SW 1271 (cell line): ENCODE measurements at places on chromosomes 1 and 21.

- DNase-seq = no peak
Observed at GRCh38 chr1:42837709-42838108, 8.7 kb upstream of the ZNF691 start.

GRCh38 chr21:31675960-31676359 lies 16.5 kb downstream of the SOD1 start:
- DNase-seq = no peak

GRCh38 chr1:84502927-84503326 lies 3.3 kb upstream of the SPATA1 start:
- no peak for DNase-seq

DNA sequence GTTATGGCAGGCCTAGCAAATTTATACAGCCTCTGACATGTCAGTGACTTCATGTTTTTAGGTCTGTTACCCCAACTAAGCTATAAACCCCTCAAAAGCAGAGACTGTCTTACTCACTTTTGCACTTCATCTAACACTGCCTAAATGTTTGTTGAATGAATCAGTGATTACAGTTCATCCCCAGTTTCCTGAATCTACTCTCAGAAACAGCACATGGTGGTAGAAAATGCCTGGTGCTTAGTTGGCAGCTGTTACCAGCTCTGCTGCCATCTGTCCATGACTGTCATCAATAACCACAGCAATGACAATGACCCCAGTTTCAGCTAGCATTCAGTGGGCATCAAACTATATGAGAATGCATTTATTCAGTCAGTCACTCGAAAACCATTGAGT lies 110.5 kb upstream of the SERBP1 start:
- no peak for DNase-seq

DNA sequence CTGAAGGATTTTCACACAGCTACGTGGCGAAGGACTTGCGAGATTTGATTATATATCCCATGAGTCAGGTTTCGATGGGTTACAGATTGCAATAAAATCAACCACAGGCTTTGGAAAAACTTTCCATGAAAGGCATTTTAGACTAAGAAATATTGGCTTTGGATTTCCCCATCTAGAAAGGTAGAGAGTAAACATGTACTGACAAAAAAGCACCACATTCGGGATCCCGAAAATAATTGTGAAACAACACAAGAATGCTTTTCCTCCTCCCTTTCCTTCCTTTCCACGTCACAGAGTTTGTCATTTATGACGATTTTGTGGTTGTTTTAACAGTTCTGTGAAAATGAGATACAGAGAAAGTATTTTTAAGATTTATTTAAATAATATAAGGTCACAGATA lies 38.5 kb downstream of the TGFB2 start:
- DNase-seq = no peak

GRCh38 chr1:10387677-10388386 lies 11.0 kb upstream of the PGD start:
- no peak for DNase-seq

- DNase-seq = no peak
Observed at GRCh38 chr1:9068981-9069325, 482 bp downstream of the SLC2A5 start.

DNA sequence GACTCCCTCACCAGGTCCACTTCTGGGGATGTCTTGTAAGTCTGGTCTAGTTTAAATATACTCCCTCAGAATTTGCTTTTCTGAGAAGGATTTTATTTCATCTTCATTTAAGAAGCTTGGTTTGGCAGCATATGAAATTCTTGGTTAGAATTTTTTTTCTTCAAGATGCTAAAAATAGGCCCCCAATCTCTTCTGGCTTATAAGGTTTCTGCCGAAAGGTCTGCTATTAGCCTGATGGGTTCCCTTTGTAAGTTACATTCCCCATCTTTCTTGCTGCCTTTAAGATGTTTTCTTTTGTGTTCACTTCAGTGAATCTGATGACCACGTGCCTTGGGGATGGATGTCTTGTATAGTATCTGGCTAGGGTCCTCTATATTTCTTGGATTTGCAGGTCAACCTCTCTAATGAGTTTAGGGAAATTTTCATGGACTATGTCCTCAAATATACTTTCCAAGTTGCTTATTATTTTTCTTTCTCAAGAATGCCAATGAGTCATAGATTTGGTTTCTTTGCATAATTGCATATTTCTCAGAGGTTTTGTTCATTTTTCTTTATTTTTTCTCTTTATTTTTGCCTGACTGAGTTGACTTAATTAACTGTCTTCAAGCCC lies 19.4 kb downstream of the TCP10L start:
- no peak for DNase-seq

GRCh38 chr1:72845381-72845780 lies 563.0 kb upstream of the NEGR1 start:
- no peak for DNase-seq

DNA sequence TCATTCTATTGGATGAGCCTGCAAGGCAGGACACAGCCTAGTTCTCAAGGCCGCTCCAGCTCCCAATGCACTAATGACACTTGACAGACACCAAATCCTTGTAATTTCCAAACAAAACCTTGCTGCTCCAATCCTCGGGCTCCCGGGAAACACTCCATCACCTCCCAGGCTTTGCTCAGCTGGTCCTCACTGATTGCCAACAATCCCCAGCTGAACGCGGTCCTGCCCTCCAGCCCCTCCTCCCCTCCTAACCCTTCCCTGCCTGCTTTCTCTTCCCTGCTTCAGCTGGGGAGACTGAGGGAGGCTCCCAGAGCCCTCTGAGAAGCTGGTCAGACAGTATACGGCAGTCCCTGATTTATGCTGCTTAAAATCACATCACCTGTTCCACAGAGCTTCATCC lies 114.4 kb upstream of the TNR start:
- DNase-seq = no peak

- no peak for DNase-seq
Observed at GRCh38 chr1:236154671-236155398, 12.5 kb downstream of the GPR137B start.

GRCh38 chr1:236321101-236321500 lies 39.3 kb upstream of the ERO1B start:
- DNase-seq = no peak

DNA sequence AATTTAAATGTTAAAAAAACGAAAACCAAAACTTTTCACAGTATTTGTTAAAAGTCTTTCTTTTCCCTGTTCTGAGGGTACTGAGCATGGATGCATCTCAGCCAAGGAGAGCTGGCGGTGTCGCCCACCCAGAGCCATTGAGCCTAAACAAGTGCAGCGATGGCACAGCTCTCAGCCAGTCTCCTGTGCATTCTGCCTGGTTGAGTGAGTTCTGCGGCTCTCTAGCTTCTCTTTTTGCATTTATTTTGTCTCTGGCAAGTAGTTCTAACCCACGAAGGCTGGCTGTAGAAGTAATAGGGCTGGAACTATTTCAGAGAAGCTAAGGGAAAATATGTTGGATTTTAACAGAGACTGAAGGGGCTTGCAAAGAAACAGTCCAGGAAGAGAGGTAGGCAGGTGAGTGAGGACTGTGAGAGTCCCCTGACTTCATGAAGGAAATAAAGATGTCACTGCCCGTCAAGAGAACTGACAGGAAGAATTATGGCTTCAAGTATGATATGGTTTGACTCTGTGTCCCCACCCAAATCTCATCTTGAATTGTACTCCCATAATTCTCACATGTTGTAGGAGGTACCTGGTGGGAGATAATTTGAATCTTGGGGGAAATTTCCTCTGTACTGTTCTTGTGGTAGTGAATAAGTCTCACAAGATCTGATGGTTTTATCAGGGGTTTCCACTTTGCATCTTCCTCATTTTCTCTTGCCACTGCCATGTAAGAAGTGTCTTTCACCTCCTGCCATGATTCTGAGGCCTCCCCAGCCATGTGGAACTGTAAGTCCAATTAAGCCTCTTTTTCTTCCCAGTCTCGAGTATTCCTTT lies 35.7 kb upstream of the LIN9 start:
- no peak for DNase-seq

GRCh38 chr1:53693773-53694717 lies 44.9 kb downstream of the GLIS1 start:
- DNase-seq = no peak

DNA sequence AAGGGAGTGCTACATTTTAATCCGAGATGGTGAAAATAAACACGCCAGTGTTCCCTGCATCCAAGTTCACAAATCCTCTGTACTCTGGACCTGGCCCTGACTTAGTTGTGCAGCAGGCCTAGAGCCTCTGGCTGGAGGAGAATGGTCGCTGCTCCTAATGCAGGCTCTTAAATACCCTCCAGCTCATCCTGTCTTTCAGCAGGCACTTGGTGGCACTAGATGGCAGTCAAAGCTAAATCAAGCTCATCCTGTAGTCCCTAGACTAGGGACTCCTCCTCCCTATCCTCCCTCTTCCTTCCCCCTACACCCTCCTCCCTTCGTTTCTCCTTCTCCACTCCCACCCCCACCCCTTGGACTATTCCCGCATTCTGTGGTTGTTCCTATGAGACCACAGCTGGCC lies 41.6 kb upstream of the MTR start:
- no peak for DNase-seq

DNA sequence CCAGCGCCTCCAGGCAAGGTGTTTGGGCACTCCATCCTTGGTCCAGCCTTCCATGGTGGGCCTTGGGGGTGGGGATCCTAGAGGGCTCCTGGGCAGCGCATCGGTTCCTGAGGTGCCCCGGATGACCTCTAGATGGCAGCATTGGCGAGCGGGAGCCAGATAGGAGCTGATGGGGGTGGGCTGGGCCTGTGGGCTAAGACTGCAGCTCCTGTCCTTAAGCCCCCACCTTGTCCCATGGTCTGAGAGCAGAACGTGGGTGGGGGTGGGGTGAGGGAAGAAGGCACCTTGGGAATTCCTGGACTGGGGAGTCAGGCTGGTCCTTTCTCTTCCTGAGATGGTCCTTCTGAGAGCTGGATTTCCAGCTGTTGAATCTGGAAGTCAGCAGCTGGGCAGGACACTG lies 93.4 kb upstream of the CSF3R start:
- peak; percentile 13 for DNase-seq

DNA sequence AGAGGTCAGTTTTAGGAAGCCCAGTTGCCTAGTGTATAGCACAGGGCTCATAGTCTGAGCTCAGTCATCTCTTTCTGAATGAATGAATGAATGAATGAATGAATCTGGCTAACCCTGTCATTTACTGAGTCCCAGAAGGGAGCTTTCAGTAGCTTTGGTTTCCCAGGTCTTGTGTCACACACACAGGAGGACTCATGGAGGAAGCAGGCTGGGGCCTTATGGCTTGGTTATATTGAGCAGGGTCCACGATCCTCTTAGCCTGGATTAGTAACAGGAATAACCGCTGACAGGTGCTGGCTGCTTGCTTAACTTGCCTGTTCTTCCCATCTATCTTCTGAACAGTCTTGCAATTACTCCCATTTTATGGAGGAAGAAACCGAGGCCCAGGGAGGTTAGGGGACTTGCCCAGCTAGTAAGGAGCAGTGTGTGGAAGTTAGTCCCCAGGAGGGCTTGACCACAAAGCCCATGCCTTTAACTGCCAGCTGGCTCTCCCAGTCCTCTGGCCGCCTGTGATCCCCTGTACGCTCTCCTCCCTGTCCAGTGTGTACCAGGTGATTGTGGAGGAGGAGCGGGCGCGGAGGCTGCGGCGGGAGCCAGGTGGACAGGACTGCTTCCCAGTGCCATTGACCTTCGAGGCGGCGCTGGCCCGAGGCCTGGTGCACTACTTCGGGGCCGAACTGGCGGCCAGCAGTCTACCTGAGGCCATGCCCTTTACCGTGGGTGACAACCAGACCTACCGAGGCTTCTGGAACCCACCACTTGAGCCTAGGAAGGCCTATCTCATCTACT lies 46.0 kb downstream of the PTPRU start:
- DNase-seq = no peak

DNA sequence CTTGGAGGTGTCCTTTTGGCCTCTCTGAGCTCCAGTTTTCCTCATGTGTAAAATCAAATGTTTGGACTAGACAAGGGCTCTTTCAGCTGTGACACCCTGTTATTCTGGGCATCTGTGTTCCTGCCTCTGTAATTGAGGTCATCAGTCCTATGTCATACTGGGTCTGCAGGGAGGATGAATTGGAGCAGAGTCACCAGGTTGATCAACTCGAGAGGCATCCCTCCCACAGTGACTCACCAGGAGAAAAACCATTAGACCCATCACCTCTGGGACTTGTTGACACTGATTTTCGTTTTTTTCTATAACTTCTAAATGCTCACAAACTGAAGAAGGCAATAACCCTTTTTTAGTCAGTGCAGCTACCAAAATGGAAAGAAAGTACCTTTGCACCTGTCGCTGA lies 82.2 kb downstream of the ST6GALNAC5 start:
- peak; percentile 4 for DNase-seq

- no peak for DNase-seq
Observed at GRCh38 chr21:42566524-42567213, 53.0 kb downstream of the SLC37A1 start.

- DNase-seq = no peak
Observed at GRCh38 chr1:227712648-227713047, 22.5 kb downstream of the JMJD4 start.

DNA sequence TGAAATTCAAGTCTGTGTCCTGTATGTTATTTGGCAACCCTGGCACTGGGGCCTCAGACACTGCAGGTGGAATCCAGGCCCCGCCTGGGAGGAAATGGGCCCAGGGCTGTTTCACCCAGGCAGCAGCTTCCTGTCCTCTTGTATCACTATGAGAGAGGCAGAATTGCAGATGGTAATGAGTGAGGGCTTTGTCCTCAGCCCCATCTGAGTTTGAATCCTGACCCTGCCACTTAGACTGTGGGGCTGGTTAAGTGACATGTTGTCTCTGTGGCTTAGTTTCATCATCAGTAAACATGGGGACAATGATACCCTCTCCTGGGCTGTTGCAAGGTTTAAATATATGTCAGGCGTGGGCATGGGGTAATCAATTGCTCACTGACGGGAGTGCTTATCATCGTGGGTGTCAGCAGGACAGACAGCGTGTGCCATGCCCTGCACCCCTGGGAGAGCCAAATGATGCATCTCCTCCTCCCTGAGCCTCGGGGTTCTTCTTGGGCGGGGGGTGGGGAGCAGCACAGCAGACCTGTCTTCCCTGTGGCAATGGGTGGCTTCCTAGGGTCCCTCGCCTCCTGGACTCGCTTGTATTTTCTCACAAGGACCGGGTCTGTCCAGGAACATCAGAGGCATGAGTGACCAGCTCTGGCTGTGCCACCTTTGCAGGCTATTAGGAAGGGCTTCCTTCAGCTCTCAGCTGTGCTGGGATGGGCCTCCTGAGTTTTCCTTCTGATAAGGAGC lies 42.1 kb downstream of the ARHGEF10L start:
- no peak for DNase-seq

- DNase-seq = no peak
Observed at GRCh38 chr1:226378071-226378470, 29.8 kb downstream of the PARP1 start.

- DNase-seq = no peak
Observed at GRCh38 chr1:26857473-26858060, 5.4 kb upstream of the SFN start.

DNA sequence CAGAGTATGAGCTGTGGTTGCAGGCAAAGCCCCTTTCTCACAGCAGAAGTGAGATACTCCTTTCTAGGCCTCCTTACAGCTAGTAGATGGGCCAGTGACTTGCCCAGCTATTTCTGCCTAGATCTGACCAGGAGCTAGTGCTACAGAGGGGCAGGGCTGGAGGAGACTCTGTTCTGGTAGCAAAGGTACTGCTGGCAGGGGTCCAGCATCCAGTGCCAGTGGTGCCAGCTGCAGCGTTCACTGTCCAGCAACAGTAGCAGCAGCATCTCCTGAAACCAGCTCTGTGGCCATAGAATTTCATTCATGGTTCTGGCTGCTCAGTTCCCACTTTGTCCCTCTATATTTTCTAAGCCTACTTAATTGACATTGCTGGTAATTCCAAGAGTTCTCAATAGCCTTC lies 62.5 kb upstream of the CNN3 start:
- no peak for DNase-seq
